Esophagus squamous epithelium (tissue), 5 donors: ENCODE measurements at places on chromosomes 5 and 9. TPM values are rescaled to one million over a fixed set of nuclear protein-coding genes. Genes with fewer than 3 reads are reported as not detected.

GRCh38 chr9:5910413-5911057, 19.8 kb downstream of the MLANA start:
- no peak for DNase-seq

- no peak for DNase-seq
These were observed 35.7 kb downstream of the PCDHAC2 start for GRCh38 chr5:141001844-141002604.

DNA sequence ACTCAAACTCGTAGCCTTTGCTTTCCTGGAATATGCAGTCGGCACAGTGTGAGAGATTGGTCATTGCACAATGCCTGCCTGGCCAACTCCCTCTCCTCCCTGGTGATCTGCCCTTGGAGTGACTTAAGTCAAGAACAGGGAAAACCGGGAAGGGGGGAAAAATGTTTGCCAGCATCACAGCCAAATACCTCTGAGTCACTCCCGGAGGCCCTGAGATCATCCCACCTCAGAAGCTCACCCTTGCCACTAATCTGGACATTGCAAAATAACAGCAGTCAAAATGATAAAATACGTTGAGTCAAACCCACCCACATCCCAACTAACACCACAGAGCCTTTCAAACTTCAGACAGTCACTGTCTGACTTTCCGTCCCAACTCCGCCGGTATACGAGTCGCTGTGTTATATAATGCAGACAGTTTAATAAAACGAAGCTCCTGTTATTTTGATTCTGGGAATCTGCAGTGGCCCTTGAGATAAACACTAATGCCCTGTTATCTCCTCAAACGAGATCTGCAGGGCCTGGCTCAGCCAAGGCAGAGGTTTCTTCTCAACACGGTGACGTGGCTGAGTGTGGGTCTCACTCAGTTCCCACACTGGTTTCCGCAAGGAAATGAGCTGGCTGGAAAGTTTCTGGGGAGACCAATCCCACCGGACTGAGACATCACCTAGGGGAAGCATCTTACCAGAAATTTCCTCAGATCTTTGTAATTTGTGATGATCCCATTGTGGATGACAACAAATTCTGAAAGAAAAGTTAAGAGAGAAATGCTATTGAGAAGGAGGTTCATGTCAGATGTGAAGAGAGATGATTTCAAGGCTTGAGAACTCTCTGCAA, 22.1 kb downstream of the GFPT2 start:
- DNase-seq: no peak

The HTR4 gene
- total RNA-seq: 0.76 TPM

The SAXO1 gene
- not detected for total RNA-seq

GRCh38 chr5:150278046-150278730, 11.4 kb downstream of the CAMK2A start:
- no peak for DNase-seq

The C9orf50 gene
- not detected for total RNA-seq

GRCh38 chr5:17817990-17818389, 183.7 kb downstream of the TAF11L14 start:
- DNase-seq: no peak

The CARTPT gene
- not detected for total RNA-seq

DNA sequence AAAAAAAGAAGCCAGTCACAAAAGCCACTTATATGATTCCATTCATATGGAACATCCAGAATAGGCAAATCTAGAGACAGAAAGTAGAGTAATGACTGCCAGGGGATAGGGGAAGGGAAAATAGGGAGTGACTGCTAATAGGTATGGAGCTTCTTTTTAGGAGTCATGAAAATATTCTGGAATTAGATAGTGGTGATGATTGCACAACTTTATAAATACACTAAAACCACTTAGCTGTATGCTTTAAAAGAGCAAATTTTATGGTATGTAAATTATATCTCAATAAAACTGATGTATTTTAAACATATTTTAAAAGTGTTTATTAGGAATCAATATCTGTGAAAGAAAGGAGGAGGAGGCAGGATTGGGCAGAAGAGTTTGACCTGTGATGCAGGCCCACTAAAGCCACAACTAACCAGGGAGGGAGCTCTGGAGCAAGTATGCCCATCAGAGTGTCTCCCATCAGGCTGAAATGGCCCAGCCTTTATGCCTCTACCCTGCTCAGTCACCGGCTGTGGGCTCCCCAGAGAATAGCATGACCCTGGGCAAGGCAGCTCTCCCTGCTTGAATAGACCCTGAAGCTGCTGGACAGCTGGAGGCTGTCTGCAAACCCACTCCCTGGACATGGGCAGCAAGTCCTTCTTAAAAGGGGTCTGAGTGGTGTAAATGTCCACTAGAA, 96.0 kb upstream of the SLC44A1 start:
- no peak for DNase-seq

- DNase-seq: no peak
These were observed 39.3 kb downstream of the EPB41L4A start for GRCh38 chr5:112379542-112380325.

DNA sequence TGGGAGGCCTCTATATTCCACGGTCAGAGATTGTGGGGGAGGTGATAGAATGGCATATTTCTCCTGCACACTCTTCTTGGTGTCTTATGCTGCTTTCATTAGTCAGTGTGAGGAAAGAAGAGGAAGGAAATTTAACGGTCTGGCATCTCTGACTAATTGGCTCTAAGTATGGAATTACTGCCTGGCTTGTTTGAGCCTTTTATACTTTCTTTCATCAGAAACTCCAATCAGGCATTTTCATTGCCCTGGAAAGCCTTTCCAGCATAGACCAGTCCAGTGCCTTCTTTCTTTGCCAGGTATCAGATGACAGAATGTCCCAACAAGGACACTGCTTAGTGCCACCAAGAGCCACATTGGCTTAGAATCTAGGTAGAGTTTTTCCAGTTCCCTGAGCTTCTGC, 30.2 kb downstream of the CYSTM1 start:
- no peak for DNase-seq

GRCh38 chr9:82894961-82895821, 167.8 kb downstream of the RASEF start:
- no peak for DNase-seq

GRCh38 chr5:11596657-11597071, 307.6 kb downstream of the CTNND2 start:
- no peak for DNase-seq

- no peak for DNase-seq
These were observed 75.9 kb upstream of the ADAMTS19 start for GRCh38 chr5:129384193-129384592.

DNA sequence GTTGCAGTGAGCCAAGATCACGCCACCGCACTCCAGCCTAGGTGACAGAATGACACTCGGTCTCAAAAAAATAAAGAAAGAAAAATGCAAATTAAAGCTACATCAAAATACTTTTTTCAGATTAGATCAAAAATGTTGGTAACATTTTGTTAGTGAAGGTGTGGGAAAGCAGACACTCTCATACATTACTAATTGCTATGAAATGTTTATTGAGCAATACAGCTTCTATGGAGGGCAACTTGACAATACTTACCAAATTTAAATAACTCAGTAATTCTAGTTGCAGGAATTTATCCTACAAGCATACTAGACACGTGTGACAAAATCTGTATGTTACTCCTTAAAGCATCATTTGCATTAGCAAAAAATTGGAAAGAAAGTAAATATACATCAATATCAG, 4.1 kb downstream of the TRIM23 start:
- DNase-seq: no peak

DNA sequence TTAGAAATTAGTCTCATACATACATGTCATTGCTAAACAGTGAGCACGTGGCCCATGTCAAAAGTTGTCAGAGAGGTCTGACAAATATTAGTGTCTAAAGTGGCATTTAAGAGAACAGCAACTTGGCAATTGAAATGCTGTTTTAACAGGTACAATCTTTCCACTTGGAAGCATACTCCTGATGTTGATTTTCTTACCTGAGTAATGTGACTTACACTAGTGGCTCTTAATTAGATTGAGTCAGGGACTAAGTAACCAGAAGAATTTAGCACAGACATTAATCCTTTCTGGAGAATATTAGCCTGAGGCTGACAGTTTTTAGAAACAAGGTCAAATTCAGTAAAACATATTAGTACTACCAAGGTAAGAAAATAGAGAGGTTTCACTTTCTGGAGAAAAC, 357.0 kb upstream of the ZNF608 start:
- no peak for DNase-seq

The OR1Q1 gene
- total RNA-seq: not detected

DNA sequence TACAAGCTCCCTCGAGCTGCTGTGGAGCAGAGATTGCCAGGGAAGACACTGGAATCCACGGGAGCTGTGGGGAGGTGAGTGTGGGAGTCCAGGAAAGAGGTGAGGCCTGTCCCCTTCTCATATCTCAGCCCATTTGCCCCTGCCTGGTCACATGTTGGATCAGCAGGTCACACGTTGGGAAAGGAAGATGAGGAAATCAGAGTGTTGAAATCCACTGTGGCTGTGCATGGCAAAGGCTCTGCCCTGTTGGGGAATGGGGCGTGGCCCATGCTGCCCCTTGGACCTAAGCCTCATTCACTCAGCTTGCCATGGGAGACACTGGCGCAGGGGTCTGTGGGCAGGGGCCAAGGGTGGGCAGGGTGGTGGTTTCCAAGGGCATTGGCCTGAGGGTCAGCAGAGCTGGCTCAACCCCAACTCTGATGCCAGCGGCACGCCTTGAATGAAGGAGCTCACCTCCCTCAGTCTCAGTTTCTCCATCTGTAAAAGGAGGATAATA, 85.4 kb upstream of the CPEB4 start:
- no peak for DNase-seq

- no peak for DNase-seq
These were observed 16.0 kb downstream of the TRMO start for GRCh38 chr9:97906236-97906831.

DNA sequence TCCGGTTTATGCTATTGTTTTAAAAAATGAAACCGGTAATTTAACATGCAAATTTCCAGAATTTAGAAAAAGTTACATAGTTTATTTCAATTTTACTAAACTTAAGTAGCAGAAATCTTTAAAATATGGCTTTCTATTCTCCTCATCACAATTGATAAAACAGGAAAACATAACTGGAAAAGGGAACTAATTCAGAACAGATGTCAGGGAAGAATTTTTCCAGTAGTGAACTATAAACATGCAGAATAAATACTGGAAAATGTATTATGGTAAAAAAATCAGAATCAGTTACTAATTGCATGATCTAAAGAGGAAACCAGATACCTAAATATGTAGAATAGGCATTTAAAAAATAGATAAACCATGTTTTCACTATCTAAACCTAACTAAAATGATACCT, 7.3 kb upstream of the NR4A3 start:
- DNase-seq: no peak

- DNase-seq: no peak
These were observed 66.7 kb upstream of the CAST start for GRCh38 chr5:96595300-96596090.

DNA sequence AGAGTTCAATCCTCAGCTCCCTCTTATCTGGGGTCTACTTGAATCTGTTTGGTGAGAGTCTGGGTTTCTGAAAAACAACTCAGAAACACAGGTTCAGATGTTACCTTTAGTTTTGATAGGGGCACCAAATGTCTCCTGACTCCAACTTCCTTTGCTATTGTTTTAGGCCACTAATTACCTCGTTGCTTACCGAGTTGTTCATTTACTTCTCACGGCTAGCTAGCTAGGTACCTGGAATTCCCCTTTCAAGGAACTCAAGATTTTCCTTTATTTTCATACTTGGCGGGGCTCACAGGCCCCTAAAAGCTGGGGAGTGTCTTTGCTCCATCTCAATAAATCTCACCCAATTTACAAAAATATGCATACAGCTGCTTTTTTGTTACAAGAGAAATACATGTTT, 111.4 kb downstream of the SLC28A3 start:
- DNase-seq: no peak

DNA sequence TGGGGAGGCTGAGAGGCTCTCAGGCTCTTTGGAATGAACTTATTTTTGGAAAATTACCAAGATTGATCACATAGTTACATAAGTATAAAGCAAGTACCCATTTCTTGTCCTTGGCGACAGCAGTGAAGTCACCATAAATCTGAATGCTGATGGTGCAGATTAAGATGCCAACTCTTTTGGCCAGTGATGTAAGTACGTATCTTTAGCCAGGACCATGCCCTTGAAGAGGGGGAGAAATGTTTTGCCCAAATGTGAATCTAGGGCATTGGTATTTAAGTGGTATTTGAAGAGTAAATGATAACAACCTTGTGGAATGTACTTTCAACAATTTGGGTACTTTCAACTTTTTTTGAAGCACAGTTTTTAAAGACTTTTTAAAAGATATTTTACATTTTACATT, 68.2 kb upstream of the RAD23B start:
- no peak for DNase-seq

DNA sequence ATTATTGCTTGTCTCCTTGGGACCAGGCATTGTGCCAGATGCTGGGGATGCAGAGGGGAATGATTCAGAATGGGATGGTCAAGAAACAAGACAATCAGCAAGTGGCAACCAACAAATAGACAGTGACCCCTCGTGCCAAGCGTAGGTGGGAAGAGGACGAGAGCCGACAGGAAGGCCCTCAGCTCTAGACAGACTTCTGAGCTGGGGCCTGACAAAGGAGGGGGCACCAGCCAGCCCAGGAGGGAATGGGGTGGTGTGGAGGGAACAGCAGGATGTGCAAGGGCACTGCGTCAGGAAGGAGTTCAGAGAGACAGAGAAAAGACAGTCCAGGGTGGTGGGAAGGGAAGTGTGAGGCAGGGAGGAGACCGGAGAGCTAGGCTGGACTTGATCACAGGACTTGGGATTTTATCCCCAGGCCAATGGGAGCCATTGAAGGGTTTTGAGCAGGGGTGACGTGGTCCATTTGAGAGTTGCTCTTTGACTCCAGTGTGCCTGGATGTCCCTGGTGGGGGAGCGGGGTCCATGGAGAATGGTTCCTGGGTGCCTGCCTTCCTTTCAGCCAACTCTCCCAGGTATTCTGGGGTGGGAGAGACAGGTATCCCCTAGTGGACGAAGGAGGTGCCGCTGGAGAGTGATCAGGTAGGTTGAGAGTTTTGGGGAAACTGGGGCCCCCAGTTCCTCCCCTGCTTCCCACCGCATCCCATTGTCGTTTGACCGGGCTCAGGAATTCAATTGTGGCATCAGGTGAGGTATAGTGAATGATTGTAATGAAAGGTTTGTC, 79.3 kb upstream of the ZNF618 start:
- no peak for DNase-seq

- DNase-seq: no peak
These were observed 59.1 kb upstream of the GOLPH3 start for GRCh38 chr5:32233220-32233695.
